ENCODE measurements at places on chromosomes 6 and 20.
A peak's percentile ranks its signal among the peaks of the same experiment; 100 is the strongest.

- no peak overlapping the region for H3K4me3 ChIP-seq
- peaks cover 66% of the 10 kb centered on the region for H3K4me1 ChIP-seq
- no peak for DNase-seq
- peaks cover 10% of the 10 kb centered on the region for H3K36me3 ChIP-seq
- no peaks in the 10 kb centered on the region for H3K27me3 ChIP-seq
- no peak overlapping the region for H3K27ac ChIP-seq
Measured at GRCh38 chr6:46138281-46138680, 8.5 kb downstream of the ENPP4 start.

GRCh38 chr6:14470671-14471070 is 353.1 kb downstream of the CD83 start:
- no peaks in the 10 kb centered on the region for H3K36me3 ChIP-seq
- H3K4me1 ChIP-seq = no peaks in the 10 kb centered on the region
- no peak overlapping the region for H3K27ac ChIP-seq
- no peak overlapping the region for H3K4me3 ChIP-seq

GRCh38 chr20:10978713-10979112 is 304.9 kb upstream of the JAG1 start:
- no peak for DNase-seq
- no peaks in the 10 kb centered on the region for H3K4me1 ChIP-seq
- H3K27ac ChIP-seq = no peak overlapping the region
- peaks cover 6% of the 10 kb centered on the region for H3K27me3 ChIP-seq
- H3K36me3 ChIP-seq = no peaks in the 10 kb centered on the region
- no peak overlapping the region for H3K4me3 ChIP-seq

DNA sequence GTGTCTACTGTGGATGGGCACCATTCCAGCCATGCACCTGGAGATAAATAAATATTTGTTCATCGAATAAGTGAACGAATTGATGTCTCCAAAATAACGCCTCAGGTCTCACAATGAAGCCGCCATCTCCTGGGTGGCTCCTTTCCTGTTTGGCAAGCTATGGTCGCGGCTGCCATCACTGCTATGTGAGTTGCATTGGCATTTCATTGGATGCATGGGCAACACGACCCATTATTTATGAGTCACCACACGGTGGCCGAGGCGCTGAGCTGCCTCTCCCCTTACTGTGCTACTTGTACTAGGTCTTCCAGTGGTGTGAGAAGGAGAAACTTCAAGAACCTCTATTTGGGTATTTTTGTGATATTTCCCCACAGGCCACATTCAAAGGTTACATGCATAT is 21.3 kb upstream of the PDE10A start:
- H3K4me3 ChIP-seq = no peak overlapping the region
- DNase-seq = no peak
- no peak overlapping the region for H3K27ac ChIP-seq
- no peaks in the 10 kb centered on the region for H3K27me3 ChIP-seq

- peaks cover 97% of the 10 kb centered on the region for H3K27me3 ChIP-seq
- H3K36me3 ChIP-seq = no peaks in the 10 kb centered on the region
- H3K4me3 ChIP-seq = no peak overlapping the region
- H3K4me1 ChIP-seq = no peaks in the 10 kb centered on the region
- H3K27ac ChIP-seq = no peak overlapping the region
- DNase-seq = no peak
Measured at GRCh38 chr6:125670568-125670967, 78.9 kb upstream of the HEY2 start.

- H3K4me1 ChIP-seq = peaks cover 58% of the 10 kb centered on the region
- H3K27me3 ChIP-seq = no peaks in the 10 kb centered on the region
- peak within 1 kb of the TSS; percentile 98 for H3K27ac ChIP-seq
- H3K36me3 ChIP-seq = peaks cover 19% of the 10 kb centered on the region
Measured at GRCh38 chr6:28141500-28142329, at the start of gene ZKSCAN8. ZKSCAN8 (plus strand) TSS chr6:28141883; CDS start chr6:28148408, 6,525 bp downstream.

- DNase-seq = no peak
- peaks cover 40% of the 10 kb centered on the region for H3K27me3 ChIP-seq
- H3K4me3 ChIP-seq = no peak overlapping the region
- no peaks in the 10 kb centered on the region for H3K4me1 ChIP-seq
- no peaks in the 10 kb centered on the region for H3K36me3 ChIP-seq
Measured at GRCh38 chr6:163243083-163243482, 171.4 kb upstream of the QKI start.

- no peaks in the 10 kb centered on the region for H3K36me3 ChIP-seq
- DNase-seq = no peak
- H3K27ac ChIP-seq = no peak overlapping the region
- H3K4me1 ChIP-seq = peaks cover 13% of the 10 kb centered on the region
- H3K4me3 ChIP-seq = peak overlapping the region; percentile 82
Measured at GRCh38 chr6:121436960-121437850, 1.8 kb downstream of the GJA1 start.

DNA sequence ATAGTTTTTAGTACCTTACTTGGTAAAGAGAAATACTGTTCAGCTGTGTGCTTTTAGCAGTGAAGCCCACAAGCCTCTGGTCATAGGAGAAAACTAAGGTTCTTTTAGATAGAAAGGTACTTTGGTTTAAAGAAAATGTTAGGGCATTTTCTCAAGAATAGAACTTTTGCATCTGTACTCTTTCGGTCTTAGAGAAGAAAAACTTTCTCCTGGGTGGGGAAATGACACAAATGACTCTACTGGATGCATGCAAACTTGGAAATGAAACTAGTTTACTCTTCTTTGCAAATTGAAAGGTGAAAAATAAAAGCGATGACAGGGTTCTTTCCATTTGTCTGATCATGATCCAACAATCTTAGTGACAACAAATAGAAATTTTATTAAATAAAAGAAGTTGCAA is 2.1 kb upstream of the TMEM217 start:
- peaks cover 13% of the 10 kb centered on the region for H3K36me3 ChIP-seq
- DNase-seq = no peak
- no peak overlapping the region for H3K27ac ChIP-seq
- peak overlapping the region; percentile 97 for H3K4me3 ChIP-seq
